Subcutaneous adipose tissue (tissue), 4 donors: ENCODE measurements at places on chromosomes 6 and 20. TPM values are rescaled to one million over a fixed set of nuclear protein-coding genes. Genes with fewer than 3 reads are reported as not detected.

Gene HCRTR2
- not detected for total RNA-seq

Gene DEFB124
- total RNA-seq = not detected

Gene TGM2
- 28.9 TPM for total RNA-seq

Gene CRIP3
- 0.88 TPM for total RNA-seq

Gene PTPRT
- 0.98 TPM for total RNA-seq

Gene RIPPLY2
- total RNA-seq = not detected

Gene MLIP
- 0.51 TPM for total RNA-seq
